ENCODE measurements at places on chromosomes 3 and 15. TPM values are rescaled to one million over a fixed set of nuclear protein-coding genes. Genes with fewer than 3 reads are reported as not detected.

DNA sequence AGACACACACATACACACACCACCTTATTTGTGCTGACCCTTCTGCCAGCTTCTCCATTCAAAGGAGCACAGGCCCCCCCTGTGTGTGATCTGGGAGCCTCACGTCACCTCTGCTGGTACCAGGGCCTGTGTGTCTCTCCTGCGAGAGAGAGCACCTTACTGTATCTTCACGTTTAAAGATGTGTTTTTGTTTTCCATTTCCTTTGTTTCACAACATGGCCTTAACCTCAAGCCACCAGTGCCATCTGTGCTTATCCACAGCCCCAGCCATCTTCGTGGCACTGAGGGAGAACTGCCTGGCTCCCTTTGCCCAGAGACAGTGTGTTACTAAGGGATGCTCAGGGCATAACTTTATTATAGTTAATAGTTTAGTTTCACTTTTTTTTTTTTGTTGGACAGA lies 52.3 kb downstream of the ABHD2 start:
- DNase-seq = no peak

DNA sequence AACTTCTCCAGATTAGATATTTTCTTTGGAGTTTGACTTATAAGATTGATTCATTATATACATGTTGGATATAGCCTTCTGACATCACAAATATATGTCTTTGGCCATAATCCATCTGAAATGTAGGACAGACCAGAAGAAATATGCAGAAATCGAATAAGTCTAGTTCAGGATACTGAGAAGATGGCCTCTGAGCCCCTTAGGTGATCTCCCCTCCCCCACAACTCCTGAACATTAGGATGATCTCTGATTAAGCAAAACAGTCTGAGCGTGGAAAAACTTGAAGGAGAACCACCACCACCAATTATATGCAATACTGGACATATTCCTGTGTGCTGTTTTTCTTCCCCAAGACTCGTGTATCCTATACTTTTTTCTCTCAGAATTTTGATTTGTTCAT lies 3.2 kb downstream of the SETD5 start:
- no peak for DNase-seq

GRCh38 chr15:90261811-90262210 lies 3.7 kb upstream of the NGRN start:
- DNase-seq = peak; percentile 8

- peak; percentile 86 for DNase-seq
Observed at GRCh38 chr15:81023483-81024264, 23.0 kb downstream of the TLNRD1 start.

DNA sequence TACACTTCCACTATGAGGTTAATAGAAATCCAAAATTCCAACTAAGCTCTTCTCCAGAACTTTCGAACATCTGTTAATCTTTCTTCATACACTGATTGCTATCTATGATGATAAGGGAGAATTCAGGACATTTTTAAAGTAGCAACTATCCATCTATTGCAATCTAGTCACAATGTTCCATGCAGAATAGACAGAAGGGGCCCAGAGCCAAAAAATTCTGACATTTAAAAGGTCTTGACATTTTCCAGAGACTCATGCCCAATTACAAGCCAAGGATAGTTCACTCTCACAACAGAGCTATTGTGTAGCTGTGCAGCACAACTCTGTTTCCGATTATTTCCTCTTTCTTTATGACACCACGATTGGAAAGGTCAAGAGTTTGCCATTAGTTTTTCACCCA lies 999.7 kb upstream of the ALCAM start:
- DNase-seq = no peak

DNA sequence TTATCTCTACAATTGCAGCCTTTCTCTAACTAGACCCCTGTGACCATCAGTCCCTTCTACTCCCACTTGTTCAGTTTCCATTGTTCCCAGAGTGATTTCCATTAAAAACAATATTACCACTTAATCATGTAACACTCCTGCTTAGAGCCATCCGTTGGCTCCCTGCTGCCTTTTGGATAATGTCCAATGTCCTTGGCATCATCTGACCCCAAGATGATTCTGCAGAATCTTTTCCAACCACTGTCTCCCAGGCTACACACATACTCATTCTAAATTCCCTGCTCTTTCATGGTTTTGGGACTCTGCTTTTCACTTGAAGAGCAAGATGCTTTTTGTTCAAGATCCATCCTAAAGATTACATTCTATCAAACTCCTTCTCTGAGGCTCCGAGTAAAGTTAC lies 7.1 kb downstream of the KCNH8 start:
- DNase-seq = no peak

Gene LEKR1
- 3.0 TPM for total RNA-seq

Gene PLA1A
- total RNA-seq = not detected

Gene MCTP2
- total RNA-seq = 188 TPM

Gene CKMT1A
- not detected for total RNA-seq

Gene CHRFAM7A
- 1.3 TPM for total RNA-seq

Gene C3orf85
- not detected for total RNA-seq
